HepG2 (cell line): ENCODE measurements at places on chromosomes 16 and 17. TPM values are rescaled to one million over a fixed set of nuclear protein-coding genes. Genes with fewer than 3 reads are reported as not detected.

- no peak for DNase-seq
Observed at GRCh38 chr17:80940171-80941123, 51.2 kb upstream of the CHMP6 start.

- no peak for DNase-seq
Observed at GRCh38 chr16:314351-314750, 31.4 kb downstream of the PDIA2 start.

DNA sequence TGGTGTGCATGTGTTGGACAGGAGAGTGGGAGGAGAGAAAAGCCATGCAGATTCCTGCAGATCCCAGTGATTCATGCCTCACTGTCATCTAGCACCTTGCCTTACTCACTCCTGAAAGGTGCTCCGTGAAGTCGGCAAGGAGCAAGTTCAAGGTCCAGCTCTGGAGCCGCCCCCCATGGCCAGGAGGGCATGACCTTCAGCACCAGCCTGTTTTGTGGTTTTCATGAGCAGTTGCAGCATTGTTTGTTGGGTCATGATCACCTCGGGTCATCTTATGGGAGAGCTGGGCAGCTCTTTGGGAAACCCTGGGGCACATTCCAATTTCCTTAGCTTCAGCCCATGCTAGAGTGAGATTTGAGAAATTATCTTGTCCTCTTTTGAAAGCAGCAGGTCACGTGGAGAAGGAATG is 137.5 kb upstream of the IRX3 start:
- no peak for DNase-seq

DNA sequence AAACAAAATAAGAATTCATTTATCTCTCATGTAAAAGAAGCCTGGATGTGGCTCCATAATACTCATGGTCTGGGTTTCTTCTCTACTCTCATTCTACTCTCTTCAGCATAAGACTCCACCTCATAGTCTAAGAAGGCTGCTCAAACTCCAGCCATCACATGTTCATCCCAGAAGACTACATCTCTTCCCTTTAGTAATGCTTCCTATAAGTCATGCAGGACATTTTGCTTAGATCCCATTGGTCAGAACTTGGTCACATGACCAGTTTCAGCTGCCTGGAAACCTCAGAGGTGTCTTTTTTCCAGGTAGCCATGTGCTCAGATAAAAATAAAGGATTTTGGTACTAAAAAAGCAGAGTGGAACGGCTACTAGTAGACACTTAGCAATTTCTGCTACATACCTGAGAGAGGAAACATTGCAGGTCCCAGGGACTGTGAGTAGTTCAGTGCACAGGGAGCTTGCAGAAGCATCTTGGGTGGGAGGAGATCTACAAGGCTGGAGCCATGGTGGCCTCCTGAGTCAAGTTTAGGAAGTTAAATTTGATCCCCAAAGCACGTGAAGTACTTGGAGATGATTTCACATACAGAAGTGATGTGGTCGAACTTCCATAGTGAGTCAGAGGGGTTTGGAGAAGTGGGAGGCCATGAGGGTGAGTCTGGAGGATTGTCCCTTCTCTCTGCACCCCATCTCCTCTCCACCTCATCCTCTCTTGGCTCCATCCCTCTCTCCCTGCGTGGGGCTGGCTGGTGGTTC is 110.2 kb downstream of the CCDC182 start:
- no peak for DNase-seq

Gene KCNJ18
- not detected in 2 replicates for total RNA-seq

Gene MGAT5B
- total RNA-seq = 0.07 and 0.13 TPM in 2 replicates

DNA sequence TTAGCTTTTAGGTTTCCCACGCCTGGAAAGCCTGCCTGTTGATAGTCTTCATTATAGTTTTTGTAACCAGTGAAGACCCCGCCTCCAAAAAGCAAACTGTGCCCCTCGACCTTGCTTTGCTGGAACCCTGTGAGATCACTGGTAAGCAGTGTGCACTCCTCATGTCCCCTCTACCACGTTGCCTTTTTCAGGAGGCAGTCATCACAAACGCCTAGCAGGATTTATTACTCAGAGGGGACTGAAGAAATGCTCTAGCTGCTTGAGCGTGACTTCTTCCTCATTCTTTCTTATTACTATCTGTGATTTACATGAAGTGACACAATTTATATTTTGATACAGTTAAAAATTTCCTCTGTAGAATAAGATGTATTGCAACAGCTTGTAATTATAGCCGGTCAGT is 6.5 kb upstream of the KRTAP3-1 start:
- no peak for DNase-seq

Gene GRIN2A
- not detected in 2 replicates for total RNA-seq

- DNase-seq = no peak
Observed at GRCh38 chr17:8482546-8482945, 46.9 kb downstream of the NDEL1 start.

- DNase-seq = no peak
Observed at GRCh38 chr16:12971241-12971640, 69.8 kb downstream of the SHISA9 start.

DNA sequence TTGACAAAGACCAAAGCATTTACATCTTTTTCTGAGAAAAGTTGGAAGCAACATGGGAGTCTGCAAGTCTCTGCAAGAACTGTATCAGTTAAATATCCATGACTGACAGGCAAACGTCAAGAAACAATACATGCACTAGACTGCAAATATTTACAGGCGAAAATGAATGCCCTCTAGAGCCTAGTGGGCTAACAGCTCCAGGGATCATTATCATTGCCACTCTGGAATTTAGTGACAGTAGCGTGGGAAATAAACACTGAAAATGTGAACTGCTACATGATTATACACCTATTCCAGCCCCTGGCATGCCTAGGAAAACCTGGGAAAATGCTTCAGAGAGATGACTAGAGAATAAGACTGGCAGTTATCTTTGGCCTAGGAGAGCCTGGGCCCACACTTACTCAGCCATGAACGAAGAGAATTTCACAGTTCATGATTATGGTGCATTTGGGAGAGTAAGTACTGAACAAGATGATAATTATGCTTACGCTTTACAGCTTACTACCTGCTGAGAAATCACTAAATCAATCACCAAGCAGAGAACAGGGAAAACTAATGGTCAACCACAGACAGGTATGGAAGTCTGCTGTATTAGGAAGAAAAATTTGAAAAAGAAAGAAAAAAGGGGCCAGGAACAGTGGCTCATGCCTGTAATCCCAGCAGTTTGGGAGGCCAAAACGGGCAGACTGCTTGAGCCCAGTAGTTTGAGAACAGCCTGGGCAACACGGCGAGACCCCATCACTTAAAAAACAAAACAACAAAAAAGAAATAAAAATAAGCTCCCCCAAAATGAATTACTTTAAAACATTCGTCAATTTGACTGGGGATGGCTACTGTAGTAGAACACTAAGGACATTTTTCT is 66.6 kb upstream of the CLEC18B start:
- no peak for DNase-seq

- no peak for DNase-seq
Observed at GRCh38 chr17:859061-859823, 77.1 kb downstream of the MRM3 start.

DNA sequence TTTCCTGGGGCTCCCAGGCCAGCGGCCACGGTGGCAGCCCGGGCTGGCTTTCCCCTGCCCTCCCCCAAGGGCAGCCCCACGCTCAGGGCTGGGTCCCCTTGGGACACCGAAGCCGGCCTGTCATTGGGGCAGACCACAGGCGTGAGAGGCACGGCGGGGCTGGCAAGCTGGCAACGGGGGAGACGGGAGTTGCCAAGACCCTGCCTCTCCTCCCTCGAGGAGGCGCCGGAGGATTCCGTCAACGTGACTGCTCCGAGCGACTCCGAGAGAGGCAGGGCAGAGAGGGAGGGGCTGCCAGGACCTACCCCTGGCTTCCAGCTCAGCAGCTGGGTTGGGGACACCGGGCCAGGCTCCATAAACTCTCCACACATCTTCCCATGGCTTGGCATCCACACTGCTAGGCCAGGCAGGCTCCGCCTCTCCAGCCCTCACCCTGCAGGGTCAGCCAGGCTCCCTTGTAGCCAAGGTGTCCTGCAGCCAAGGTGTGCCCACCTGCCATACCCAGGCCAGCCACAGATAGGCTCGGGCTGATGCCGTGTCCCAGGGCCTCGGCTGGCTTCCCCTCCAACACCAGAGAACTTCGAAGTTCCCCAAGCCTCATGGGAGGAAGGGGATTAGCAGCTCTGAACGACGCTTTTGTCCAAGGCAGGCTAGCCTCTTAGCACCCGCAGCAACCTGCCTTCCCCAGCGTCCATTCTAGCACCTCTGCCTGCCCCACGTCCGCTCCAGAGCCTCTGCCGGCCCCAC is 25.5 kb downstream of the TIMM22 start:
- DNase-seq = no peak

GRCh38 chr17:82838386-82839063 is 1.3 kb downstream of the ZNF750 start:
- peak; percentile 88 for DNase-seq

Gene SDK2
- not detected in 2 replicates for total RNA-seq

DNA sequence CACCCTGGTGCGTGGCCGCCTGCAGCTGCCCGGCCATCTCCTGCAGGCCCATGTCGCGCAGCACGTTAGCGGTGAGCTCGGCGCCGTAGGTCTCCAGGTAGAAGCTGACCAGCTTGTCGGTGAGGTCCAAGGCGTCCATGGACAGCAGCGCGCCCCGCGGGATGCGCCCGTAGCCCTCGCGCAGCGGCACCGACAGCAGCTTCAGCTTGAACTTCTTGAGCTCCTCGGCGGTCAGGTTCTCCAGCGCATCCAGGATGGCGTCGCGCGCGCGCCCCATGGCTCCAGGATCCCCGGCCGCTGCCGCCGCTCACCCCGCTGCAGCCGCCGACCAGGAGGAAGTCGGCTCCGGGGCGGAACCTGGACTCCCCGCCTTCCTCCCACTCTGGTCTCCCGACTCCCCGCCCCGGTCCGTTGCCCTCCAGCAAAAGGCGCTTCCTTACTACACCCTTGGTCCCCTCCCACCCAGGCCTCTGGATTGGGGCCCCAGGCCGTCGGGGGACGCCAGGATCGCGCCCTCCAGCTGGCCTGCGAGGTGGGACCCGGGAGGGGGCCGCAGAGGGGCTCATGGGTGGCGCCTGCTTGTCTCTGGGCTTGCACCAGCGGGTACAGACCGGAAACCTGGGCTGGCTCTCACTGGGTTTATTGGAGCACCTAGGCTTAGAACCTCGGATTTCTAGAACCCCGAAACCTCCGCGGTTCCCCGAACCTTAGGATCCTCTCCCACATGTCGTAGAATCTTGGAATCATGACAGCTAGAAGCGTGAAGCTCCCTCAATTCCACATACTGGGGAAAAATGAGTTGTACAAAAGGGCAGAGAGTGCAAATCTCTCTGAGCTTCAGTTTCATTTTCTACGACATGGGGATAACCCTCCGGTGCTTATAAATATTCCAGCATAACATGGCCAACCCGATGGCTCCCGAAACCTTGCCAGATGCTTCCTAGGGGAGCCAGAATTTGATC is at the start of gene PYCARD:
TSS of gene PYCARD (minus strand) at position 347 of the 962 bp plus-strand sequence. CDS start at position 277, 70 bp downstream.
- no peak for DNase-seq

Gene IL32
- 115 and 127 TPM in 2 replicates for total RNA-seq

GRCh38 chr17:40281663-40282062 is 6.0 kb upstream of the CDC6 start:
- DNase-seq = no peak

GRCh38 chr17:29847527-29848400 is 82.3 kb downstream of the SSH2 start:
- no peak for DNase-seq

DNA sequence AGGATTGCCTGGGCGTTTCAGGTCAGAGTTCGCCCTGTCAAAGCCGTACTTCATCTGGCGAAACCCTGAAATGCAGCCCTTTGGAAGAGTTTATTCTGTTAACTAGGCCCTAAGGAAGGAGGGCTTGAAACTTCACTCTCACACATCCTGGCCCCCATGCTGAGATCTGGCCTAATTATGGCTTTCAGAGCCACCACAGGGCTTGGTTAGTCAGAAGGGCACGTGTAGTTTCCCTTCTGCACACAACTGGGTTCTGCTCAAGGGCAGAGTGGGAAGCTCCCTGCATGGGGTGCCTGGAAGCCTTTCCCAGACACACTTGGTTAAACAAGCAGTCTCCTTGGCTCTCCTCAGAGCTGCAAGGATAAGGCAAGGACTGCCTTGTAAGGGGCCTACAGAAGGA is 397.3 kb downstream of the SHISA9 start:
- no peak for DNase-seq

Gene CSHL1
- total RNA-seq = not detected in 2 replicates

GRCh38 chr16:87369117-87369765 is 14.3 kb downstream of the FBXO31 start:
- no peak for DNase-seq

Gene PRR35
- total RNA-seq = 0.07 TPM in 1 of 2 replicates, not detected in the other

GRCh38 chr17:77946900-77947645 is 11.4 kb upstream of the TNRC6C start:
- DNase-seq = no peak

Gene EVI2B
- not detected in 2 replicates for total RNA-seq

DNA sequence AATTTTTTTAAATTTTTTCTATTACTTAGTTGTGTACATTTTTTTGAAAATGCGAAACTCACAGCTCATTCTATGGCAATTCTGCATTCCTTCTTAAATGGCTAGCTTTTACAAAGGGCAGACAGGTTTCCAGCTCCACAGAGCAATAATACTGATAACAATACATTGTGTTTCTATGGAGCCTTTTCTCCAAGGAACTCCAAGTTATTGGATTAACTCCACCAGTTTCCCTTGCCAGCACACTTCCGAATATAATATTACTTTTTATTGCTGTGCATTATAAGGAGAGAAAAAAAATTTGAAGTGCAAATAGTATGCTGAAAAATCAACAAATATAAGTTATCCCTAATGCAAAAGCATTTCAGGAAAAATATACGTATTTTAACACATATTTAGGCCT is 127.5 kb upstream of the PSMD7 start:
- no peak for DNase-seq

Gene FNDC8
- not detected in 2 replicates for total RNA-seq

- DNase-seq = no peak
Observed at GRCh38 chr16:57444711-57445110, 2.5 kb downstream of the CIAPIN1 start.

- DNase-seq = no peak
Observed at GRCh38 chr17:20966870-20967269, 75.9 kb downstream of the USP22 start.

Gene AANAT
- not detected in 2 replicates for total RNA-seq

Gene MMP15
- total RNA-seq = 17.2 and 35.2 TPM in 2 replicates

Gene NGFR
- total RNA-seq = 0.41 and 1.1 TPM in 2 replicates

- DNase-seq = no peak
Observed at GRCh38 chr16:3950343-3951193, 70.1 kb upstream of the CREBBP start.

DNA sequence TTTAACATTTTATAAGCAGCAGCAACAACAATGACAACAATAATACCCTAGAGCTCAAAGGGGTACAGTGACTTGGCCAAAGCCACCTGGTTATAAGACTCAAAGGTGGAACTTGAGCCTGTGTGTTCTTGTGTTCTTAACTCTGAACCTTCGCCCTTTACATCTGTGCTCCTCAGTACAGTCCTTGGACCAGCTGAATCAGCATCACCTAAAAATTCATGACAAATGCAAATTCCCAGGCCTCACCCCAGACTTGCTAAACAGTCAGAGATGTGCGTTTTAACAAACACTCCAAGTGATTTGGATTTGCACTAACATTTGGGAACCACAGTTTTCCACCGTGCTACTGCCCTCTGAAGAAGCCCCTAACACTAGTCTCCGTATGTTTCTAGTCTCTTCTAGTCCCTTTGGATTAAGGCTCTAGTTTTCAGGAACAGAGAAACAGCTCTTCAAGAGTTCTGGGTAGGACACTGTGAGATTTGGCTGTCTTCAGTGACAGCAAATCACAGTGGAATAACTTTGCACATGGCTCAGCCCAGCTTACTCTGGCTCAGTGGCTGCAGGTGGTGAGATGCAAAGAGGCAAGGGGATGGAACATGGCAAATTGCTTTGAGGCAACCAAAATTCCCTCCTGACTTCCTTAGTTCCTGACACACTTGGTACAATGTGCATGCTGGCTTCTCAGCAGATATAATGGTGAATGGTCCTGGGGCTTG is 151.0 kb upstream of the CDH11 start:
- DNase-seq = no peak

Gene PRAC1
- total RNA-seq = not detected in 2 replicates
